ENCODE measurements at places on chromosomes 12 and 14.

GRCh38 chr12:71954083-71954778 lies 15.6 kb downstream of the TPH2 start:
- DNase-seq = no peak

GRCh38 chr12:44158746-44159145 lies 322.9 kb downstream of the TMEM117 start:
- DNase-seq = no peak

- DNase-seq = no peak
Observed at GRCh38 chr12:69511469-69512267, 41.5 kb downstream of the FRS2 start.

- DNase-seq = no peak
Observed at GRCh38 chr12:95802482-95803270, 12.1 kb upstream of the NTN4 start.

DNA sequence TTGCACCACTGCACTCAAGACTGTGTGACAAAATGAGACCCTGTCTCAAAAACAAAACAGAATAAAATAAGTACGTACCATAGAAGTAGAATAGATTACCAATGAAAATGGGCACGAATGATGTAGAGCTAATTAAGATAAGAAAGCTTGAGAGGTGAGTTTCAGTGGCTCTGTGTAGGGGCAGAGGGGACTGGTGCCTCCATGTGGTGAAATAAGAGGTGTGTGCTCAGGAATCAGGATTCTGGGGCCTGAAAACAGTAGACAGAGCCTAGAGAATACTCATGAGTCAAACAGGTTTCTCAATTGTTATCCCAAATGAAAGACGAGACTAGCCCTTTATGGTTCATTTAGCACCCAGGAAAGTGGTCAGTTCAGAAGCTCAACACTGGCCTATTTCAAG lies 1145.1 kb downstream of the FLRT2 start:
- no peak for DNase-seq

DNA sequence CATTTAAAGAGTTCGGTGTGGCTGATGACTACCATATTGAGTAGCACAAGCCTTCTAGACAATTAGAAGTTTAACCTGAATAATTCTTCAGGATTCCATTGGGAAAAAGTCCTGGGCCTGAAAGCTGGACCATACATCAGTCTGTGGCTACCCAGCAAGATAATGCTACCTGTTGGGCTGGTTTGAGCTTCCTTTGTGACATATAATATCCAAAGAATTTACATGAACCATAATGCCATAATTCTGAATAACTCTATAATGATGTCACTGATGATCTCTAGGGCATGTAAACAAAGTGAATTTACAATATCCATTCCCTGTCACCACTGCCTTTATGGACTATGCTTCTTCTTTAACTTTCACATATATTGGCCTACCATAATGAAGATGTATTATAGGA lies 3.8 kb upstream of the YBX3 start:
- no peak for DNase-seq
